ENCODE measurements at places on chromosomes 4 and X. TPM values are rescaled to one million over a fixed set of nuclear protein-coding genes. Genes with fewer than 3 reads are reported as not detected.

Gene MAGEA2B
- total RNA-seq = not detected

Gene SOX3
- total RNA-seq = not detected

Gene SGMS2
- total RNA-seq = 11.5 TPM

GRCh38 chr4:120561648-120562047 lies 360.9 kb downstream of the PRDM5 start:
- no peaks in the 10 kb centered on the region for H3K4me1 ChIP-seq
- H3K36me3 ChIP-seq = no peaks in the 10 kb centered on the region
- DNase-seq = no peak
- no peaks in the 10 kb centered on the region for H3K27me3 ChIP-seq

DNA sequence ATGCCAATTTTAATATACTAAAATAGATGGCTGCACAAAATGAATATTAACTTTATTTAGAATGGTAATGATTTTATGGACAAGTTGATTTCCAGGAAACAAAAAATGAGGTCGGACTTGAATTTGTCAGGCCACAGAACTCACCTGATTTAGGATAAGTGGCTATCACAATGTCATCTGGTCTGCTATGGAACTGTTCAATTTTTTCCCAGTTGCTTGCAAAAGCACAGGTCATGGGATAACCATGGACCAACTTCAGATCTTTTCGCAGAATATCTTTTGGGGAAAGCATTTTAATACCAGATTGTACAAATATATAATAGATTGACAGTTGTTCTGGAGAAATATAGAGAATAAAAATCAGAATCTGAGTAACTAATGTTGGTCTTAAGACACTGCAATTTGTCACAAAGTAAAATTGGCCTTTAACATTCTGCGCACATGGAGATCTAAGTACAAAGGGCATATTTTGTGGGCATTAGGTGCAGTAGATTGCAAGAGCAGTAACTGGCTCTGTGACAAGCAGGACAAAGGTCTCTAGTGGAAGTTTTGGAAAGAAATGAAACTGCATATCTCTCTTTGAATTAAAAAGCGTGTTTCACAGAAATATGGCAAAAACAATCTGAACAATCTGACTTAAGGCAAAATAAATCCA lies 5.4 kb downstream of the SULT1B1 start:
- H3K27ac ChIP-seq = no peak overlapping the region
- peaks cover 27% of the 10 kb centered on the region for H3K4me1 ChIP-seq
- no peaks in the 10 kb centered on the region for H3K36me3 ChIP-seq
- no peak for DNase-seq
- H3K27me3 ChIP-seq = no peaks in the 10 kb centered on the region

- peaks cover 3% of the 10 kb centered on the region for H3K4me1 ChIP-seq
- no peaks in the 10 kb centered on the region for H3K27me3 ChIP-seq
- no peaks in the 10 kb centered on the region for H3K36me3 ChIP-seq
- DNase-seq = no peak
- H3K4me3 ChIP-seq = no peak overlapping the region
Measured at GRCh38 chr4:112951362-112952312, 97.8 kb upstream of the ANK2 start.

DNA sequence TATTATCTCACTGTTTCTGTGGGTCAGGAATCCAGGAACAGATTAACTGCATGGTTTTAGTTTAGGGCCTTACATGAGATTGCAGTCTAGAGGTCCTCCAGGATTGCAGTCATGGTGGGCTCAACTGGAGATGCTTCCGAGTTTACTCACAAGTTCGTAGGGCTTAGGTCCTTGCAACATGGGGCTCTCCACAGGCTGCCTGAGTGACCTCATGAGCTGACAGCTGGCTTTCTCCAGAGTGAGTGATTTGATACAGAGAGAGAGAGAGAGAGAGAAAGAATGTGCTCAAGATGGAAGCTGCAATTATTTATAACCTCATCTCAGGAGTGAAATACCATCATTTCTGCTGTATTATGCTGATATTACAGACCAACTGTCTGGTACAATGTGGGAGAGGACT lies 168.9 kb downstream of the GPAT3 start:
- no peaks in the 10 kb centered on the region for H3K27me3 ChIP-seq
- H3K36me3 ChIP-seq = no peaks in the 10 kb centered on the region
- H3K4me1 ChIP-seq = no peaks in the 10 kb centered on the region
- no peak for DNase-seq

- no peaks in the 10 kb centered on the region for H3K27me3 ChIP-seq
- H3K4me1 ChIP-seq = no peaks in the 10 kb centered on the region
- no peak overlapping the region for H3K27ac ChIP-seq
- H3K4me3 ChIP-seq = no peak overlapping the region
- no peak for DNase-seq
Measured at GRCh38 chrX:100593581-100593980, 8.8 kb downstream of the TNMD start.

- no peaks in the 10 kb centered on the region for H3K36me3 ChIP-seq
- H3K4me1 ChIP-seq = peaks cover 5% of the 10 kb centered on the region
- no peak overlapping the region for H3K4me3 ChIP-seq
- no peak overlapping the region for H3K27ac ChIP-seq
- no peak for DNase-seq
Measured at GRCh38 chr4:46386570-46386969, 3.4 kb downstream of the GABRA2 start.

Measured in pancreas (tissue), 10 donors.